ENCODE measurements at places on chromosomes 11 and 22. TPM values are rescaled to one million over a fixed set of nuclear protein-coding genes. Genes with fewer than 3 reads are reported as not detected.
A peak's percentile ranks its signal among the peaks of the same experiment; 100 is the strongest.

Gene CREB3L1
- not detected for total RNA-seq

Gene KRTAP5-2
- total RNA-seq, result not detected

Gene MCHR1
- not detected for total RNA-seq

GRCh38 chr11:119627286-119627685 is 101.7 kb downstream of the NECTIN1 start:
- H3K4me1 ChIP-seq, result no peaks in the 10 kb centered on the region
- DNase-seq, result no peak
- no peak overlapping the region for H3K4me3 ChIP-seq
- H3K27ac ChIP-seq, result no peak overlapping the region
- H3K27me3 ChIP-seq, result no peaks in the 10 kb centered on the region
- no peaks in the 10 kb centered on the region for H3K36me3 ChIP-seq

DNA sequence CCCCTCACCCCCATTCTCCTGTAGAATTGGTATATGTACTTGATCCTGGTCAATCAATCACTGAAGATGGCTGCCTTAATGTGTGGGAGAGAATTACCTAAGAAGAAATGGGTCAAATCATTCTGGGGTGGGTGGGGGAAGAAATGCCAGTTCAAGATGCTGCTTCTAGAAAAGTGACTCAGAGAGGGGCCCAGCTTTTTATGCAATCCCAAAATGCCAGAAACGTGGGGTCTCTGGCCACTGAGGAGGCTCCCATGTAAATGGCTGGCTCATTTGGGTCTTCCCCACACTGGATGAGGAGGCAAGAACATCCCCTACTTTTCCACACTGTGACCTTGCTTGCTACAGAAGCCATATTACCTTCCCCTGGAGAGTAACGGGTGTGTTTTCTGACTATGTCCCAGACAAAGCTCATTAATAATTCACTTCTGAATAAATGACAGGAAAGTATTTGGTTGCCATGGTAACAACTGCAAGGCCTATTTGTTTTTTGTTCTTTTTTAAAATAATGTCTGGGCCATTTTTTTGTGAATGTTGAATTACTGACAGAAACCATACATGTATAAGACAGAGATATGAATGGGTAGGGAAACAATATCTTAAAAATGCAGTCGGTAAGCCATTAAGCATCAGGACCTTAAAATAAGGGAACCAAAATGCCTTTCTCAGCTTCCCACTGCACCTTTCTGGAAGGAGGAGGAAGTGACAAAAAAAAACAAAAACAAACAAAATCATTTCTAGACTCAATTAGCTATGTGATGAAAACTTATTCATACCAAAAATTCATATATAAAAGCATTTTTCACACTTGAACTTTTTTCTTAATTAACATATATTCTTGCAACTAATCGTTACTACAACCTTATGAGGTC is 32.0 kb downstream of the SLC1A2 start:
- no peak overlapping the region for H3K27ac ChIP-seq
- no peak overlapping the region for H3K4me3 ChIP-seq
- no peaks in the 10 kb centered on the region for H3K4me1 ChIP-seq
- no peak for DNase-seq
- no peaks in the 10 kb centered on the region for H3K27me3 ChIP-seq

DNA sequence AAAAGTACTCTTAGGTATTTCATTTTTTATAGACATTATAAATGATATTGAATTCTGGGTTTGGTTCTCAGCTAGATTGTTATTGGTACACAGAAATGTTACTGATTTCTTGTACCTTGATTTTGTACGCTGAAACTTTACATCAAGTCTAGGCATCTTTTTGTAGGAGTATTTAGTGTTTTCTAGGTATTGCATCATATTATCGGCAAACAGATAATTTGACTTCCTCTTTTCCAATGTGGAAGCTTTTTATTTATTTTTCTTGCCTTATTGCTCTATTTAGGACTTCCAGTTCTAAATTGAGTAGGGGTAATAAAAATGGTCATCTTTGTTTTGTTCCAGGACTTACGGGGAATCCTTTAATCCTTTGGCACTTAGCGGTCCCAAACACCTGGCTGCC is 676.6 kb upstream of the CCDC179 start:
- no peak overlapping the region for H3K27ac ChIP-seq
- H3K27me3 ChIP-seq, result no peaks in the 10 kb centered on the region
- no peaks in the 10 kb centered on the region for H3K36me3 ChIP-seq
- DNase-seq, result no peak
- peaks cover 11% of the 10 kb centered on the region for H3K4me1 ChIP-seq

- H3K36me3 ChIP-seq, result no peaks in the 10 kb centered on the region
- no peaks in the 10 kb centered on the region for H3K27me3 ChIP-seq
- no peak within 1 kb of the TSS for H3K27ac ChIP-seq
- H3K4me1 ChIP-seq, result peaks cover 15% of the 10 kb centered on the region
- no peak within 1 kb of the TSS for H3K4me3 ChIP-seq
Observed at GRCh38 chr22:39570665-39571064, at the start of gene CACNA1I. TSS of gene CACNA1I (plus strand) at chr22:39570753. CDS start at chr22:39570753, 0 bp downstream.

DNA sequence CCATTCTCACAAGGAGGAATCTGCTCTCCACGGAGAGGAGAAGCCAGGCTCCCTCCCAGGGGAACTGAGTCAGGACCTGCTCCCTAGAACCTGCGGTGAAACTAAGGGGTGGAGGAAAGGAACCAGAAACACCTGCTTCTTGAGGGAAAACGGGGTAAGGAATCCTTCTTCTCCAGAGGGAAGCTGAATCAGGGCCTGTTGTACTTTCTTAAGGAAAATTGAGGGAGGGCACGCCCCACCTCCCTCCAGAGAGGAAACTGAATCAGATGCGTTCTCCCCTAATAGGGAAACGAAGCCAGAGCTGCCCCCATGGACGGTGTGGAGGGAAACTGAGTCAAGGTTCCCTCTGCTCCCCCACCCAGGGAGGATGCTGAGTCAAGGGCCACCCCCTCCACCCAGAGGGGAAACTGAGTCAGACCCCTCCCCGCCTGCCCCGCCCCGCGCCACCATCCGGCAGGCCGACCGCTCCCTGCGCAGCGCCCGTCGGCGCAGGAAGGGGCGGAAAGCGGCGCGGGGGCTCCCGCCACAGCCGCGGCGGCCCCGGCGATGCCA is 393 bp downstream of the RELA start:
- peak overlapping the region; percentile 98 for H3K27ac ChIP-seq
- no peak for DNase-seq
- peaks cover 41% of the 10 kb centered on the region for H3K36me3 ChIP-seq
- peaks cover 46% of the 10 kb centered on the region for H3K4me1 ChIP-seq

GRCh38 chr22:22820626-22821025 is 67.0 kb upstream of the IGLL5 start:
- H3K4me3 ChIP-seq, result no peak overlapping the region
- no peaks in the 10 kb centered on the region for H3K36me3 ChIP-seq
- H3K27me3 ChIP-seq, result no peaks in the 10 kb centered on the region
- peak; percentile 74 for DNase-seq
- peaks cover 91% of the 10 kb centered on the region for H3K4me1 ChIP-seq

- H3K27ac ChIP-seq, result no peak overlapping the region
- H3K36me3 ChIP-seq, result peaks cover 34% of the 10 kb centered on the region
- DNase-seq, result no peak
- H3K4me3 ChIP-seq, result no peak overlapping the region
- H3K4me1 ChIP-seq, result peaks cover 28% of the 10 kb centered on the region
Observed at GRCh38 chr11:12237381-12237784, 127.0 kb downstream of the MICAL2 start.

DNA sequence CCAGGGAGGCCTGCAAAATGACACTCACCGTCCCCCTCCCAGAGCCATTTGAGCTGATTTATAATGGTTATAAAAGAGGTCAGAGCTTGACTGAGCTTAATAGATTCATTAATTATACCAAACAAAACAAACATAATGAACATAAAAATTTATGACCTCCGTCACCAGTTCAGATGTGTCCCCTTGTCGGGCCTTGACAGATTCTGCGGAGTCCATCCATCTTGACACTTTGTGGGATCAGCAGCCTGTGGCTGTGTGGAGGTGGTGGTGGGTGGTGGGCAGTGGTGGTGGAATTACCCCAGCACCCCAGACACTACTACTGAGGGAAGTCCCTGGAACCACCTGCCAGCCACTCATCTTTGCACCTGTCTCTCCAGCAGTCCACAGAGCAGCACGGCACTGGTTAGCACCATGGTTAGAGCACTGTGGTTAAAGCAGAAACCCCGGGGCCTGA is 83.5 kb downstream of the DSCAML1 start:
- DNase-seq, result no peak
- H3K4me1 ChIP-seq, result no peaks in the 10 kb centered on the region
- no peak overlapping the region for H3K4me3 ChIP-seq
- H3K27me3 ChIP-seq, result no peaks in the 10 kb centered on the region
- no peaks in the 10 kb centered on the region for H3K36me3 ChIP-seq

DNA sequence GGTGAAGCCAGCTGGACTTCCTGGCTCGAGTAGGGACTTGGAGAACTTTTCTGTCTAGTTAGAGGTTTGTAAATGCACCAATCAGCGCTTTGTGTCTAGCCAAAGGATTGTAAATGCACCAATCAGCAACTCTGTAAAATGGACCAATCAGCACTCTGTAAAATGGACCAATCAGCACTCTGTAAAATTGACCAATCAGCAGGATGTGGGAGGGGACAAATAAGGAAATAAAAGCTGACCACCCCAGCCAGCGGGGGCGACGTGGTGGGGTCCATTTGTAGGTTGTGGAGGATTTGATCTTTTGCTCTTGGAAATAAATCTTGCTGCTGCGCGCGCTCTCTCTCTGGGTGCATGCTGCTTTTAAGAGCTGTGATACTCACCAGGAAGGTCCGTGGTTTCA is 202.9 kb downstream of the MIAT start:
- H3K27me3 ChIP-seq, result no peaks in the 10 kb centered on the region
- no peaks in the 10 kb centered on the region for H3K36me3 ChIP-seq
- no peak overlapping the region for H3K4me3 ChIP-seq
- no peak overlapping the region for H3K27ac ChIP-seq
- no peak for DNase-seq

Data from natural killer cell (primary cell).